A549 treated with CpdA at 1 μM for 4 hours (cell line): ENCODE measurements at places on chromosomes 11 and 22. TPM values are rescaled to one million over a fixed set of nuclear protein-coding genes. Genes with fewer than 3 reads are reported as not detected.

Gene OR10A2
- not detected in 5 replicates for total RNA-seq

Gene XPNPEP3
- 7.0 to 10.0 TPM (median 8.3 TPM) in 5 replicates for total RNA-seq

Gene TRIM49
- not detected in 5 replicates for total RNA-seq

Gene TRIM48
- total RNA-seq, result not detected in 5 replicates

Gene GPHA2
- not detected in 5 replicates for total RNA-seq

Gene CHST1
- 1.0 to 1.5 TPM (median 1.2 TPM) in 5 replicates for total RNA-seq

Gene NECTIN1
- 7.8 to 10.5 TPM (median 9.7 TPM) in 5 replicates for total RNA-seq

Gene GLB1L3
- total RNA-seq, result not detected in 5 replicates

Gene OR4A16
- total RNA-seq, result not detected in 5 replicates

Gene MRGPRF
- total RNA-seq, result 0.07 to 0.10 TPM (median 0.08 TPM) in 4 of 5 replicates, not detected in the other

Gene FBLN1
- total RNA-seq, result 30.5 to 47.7 TPM (median 47.0 TPM) in 5 replicates

Gene TSKU
- 151 to 208 TPM (median 199 TPM) in 5 replicates for total RNA-seq

Gene MOGAT2
- total RNA-seq, result not detected in 5 replicates

Gene ANGPTL5
- total RNA-seq, result not detected in 5 replicates

Gene PDXP
- total RNA-seq, result 16.3 to 21.8 TPM (median 21.4 TPM) in 5 replicates

Gene SPTY2D1
- total RNA-seq, result 14.5 to 22.6 TPM (median 17.7 TPM) in 5 replicates

Gene KRTAP5-8
- not detected in 5 replicates for total RNA-seq

Gene CFAP300
- total RNA-seq, result 4.4 to 5.9 TPM (median 5.6 TPM) in 5 replicates

Gene AIFM3
- total RNA-seq, result 2.0 to 4.6 TPM (median 3.5 TPM) in 5 replicates

Gene APOBEC3H
- 0.14 to 0.41 TPM (median 0.35 TPM) in 4 of 5 replicates, not detected in the other for total RNA-seq

Gene LRRC4C
- total RNA-seq, result not detected in 5 replicates

Gene RAG1
- 0.08 to 0.40 TPM (median 0.16 TPM) in 5 replicates for total RNA-seq

Gene ACTN3
- total RNA-seq, result 0.01 TPM in 1 of 5 replicates, not detected in the others
